ENCODE measurements at places on chromosomes 13 and 19.

GRCh38 chr19:41691268-41691970, 3.3 kb upstream of the CEACAM7 start:
- DNase-seq: no peak

DNA sequence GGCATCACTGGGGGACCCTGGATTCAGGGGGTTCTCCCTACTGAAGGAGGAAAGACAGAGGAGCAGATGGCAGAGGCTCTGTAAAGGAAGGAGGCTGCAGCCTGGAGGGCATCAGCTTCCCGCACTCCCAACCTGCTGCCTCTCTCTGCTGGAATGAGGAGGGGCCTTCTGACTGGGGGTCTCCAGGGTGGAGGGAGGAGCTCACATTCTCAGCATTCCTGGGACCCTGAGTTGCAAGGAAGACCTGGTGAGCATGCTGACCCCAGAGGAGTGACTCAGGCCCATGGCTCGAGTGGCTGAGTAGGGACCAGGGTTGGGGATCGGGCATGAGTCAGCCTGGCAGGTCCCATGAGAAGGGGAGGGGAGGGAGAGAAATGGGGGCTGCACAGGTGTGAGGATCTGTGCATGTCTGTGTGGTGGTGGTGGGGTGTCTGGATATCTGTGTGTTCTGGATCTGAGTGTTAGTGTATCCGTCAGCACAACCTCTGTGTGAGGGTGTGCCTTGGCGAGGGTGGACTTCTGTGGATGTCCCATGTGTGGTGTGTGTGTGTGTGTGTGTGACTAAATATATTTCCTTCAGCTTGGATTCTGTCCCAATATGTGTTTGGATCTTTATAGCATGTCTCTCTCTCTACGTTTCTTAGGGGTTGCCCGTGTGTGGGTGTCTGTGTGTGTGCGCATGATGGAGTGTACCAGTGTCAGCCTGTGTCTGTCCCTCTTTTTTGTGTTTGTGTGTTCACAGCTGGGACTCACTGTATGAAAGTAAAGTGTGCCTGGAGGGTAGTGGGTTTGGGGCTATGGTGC, 4.6 kb downstream of the AXL start:
- DNase-seq: no peak

DNA sequence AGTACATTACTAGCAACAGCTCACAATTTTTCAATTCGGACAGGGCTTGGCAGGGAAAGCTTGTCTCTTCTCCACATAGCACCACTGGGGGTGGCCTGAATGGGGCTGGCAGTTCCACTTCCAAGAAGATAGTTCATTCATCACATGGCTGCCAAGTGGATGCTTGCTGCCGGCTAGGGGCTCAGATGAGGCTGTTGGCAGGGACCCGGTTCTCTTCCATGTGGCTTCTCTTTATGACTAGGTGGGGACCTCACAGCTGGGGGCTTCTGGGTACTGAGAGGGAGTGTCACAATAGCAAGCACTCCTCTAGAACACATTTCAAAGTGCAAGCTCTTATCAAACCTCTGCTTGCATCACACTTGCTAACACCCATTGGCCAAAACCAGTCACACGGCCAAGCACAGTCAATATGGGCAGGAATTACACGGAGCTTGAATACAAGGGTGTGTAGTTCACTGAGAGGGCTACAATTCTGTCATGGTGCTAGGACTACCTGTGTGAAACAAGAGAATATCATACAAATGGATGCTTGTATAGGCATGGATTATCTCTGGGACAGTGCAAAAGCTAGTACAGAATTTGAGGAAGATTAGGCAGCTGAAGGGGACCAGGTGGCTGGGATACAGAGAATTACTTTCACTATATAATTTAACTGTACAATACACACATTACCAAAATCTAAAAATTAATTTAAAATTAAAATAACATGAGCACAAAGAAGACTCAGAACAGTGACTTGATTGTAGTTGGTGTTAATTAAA, 32.3 kb downstream of the ATP7B start:
- DNase-seq: no peak

- DNase-seq: no peak
Measured at GRCh38 chr13:50866817-50867636, 23.5 kb upstream of the DLEU7 start.

GRCh38 chr13:61170856-61171255, 244.8 kb downstream of the PCDH20 start:
- no peak for DNase-seq

- no peak for DNase-seq
Measured at GRCh38 chr13:33235564-33235963, 50.0 kb downstream of the STARD13 start.

- no peak for DNase-seq
Measured at GRCh38 chr13:22569811-22570210, 611.0 kb upstream of the SGCG start.

DNA sequence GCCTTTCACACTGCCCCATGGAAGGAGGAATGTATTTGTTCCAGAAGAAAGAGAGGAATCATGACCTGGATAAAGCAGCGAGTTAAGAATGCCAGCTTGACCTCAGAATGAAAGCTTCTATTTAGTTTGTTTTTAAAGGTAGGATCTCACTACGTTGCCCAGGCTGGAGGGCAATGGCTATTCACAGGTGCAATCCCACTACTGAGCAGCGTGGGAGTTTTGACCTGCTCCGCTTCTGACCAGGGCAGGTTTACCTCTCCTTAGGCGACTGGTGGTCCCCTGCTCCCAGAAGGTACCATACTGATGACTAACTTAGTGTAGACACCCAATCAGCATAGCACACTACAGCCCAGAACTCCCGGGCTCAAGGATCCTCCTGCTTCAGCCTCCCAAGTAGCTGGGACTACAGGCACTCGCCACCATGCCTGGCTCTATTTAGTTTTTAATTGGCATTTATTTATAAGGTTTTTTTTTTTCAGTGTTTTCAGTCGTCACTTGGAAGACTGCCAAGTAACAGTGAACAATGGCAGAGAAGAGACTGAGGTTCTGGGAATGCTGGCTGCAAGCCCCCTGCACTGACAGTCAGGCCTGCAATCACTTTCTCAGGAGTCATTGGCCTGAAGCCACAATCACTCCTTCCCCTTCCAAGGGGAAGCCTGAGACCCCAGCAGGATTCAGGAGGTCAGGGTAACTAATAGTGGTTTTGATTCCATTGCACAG, 73.1 kb downstream of the EPS15L1 start:
- no peak for DNase-seq

DNA sequence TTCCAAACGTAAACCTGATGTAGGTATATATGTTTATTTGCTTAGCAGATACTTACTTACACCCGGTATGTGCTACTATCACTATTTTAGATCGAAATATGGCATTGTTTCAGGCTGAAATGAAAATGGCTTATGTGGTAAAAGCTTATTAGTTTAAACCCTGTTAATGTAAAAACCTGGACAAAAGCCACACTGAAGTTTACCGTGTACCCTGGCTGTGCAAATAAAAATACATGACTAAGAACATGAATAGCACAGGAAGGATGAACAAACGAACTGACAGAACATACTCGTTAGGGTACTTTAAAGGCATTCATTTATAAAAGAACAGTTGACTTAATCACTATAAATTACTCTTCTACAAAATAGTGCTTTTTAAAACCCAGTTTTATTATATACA, 6.6 kb downstream of the CLDN10 start:
- DNase-seq: no peak

DNA sequence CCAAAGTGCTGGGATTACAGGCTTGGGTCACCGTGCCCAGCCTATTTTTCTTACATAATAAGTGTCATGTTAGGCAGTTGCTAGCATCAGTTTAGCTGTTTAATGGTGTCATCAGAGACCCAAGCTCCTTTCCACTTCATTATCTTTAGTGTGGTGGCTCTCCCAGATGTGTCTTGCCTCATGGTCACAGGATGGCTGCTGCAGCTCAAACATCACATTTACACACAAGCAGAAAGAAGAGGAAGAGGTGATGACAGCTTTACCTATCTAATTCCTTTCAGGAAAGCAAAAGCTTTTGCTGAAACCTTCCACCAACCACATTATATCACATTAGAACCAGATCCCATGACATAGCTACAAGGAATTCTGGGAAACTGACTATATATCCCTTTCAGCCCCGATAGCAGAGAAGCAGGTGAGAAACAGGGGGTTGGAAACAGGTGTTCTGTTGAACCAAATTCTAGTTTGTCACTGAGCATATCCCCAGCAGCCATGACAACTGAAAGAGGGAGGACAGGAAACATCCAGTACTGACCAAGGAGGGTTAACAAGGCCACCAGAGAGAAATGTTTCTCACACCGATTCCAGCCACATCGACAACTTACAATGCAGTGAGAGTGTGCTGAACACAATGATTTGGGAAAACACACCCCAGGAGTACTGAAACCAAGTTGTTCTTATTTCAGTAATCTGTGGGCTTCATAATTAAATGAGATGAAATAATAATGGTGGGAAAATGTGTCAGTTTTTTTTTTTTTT, 617.0 kb downstream of the UQCRFS1 start:
- no peak for DNase-seq
